NCI-H146 (cell line): ENCODE measurements at places on chromosomes 5 and 9.

GRCh38 chr9:123964761-123965160, 34.8 kb upstream of the DENND1A start:
- DNase-seq = no peak

GRCh38 chr5:141876628-141877355, 1.4 kb downstream of the PCDH1 start:
- peak; percentile 32 for DNase-seq

DNA sequence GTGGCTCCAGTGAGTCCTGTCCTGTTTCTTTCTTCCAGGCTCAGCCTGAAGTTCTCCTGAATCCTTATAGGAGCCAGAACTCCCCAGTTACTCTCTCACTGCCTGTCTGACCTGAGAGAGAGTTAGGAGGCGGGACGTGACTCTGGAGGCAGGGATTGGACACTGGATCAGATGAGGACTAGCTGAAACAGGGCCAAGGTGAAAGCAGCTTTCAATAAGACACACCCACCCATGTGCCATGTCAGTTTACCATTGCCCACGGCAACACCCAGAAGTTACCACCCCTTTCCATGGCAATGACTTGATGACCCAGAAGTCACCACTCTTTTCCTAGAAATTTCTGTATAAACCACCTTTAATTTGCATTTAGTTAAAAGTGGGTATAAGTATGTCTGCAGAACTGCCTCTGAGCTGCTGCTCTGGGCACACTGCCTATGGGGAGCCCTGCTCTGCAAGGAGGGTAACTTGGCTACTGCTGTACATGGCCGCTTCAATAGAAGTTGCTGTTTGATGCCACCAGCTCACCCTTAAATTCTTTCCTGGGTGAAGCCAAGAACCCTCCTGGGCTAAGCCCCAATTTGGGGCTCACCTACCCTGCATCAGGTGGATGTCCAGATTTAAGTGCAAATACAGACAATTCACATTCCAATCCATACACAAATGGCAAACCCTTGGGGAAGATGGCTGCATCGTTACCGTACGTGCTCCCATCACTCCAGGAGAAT, 13.7 kb downstream of the FCN2 start:
- no peak for DNase-seq

GRCh38 chr9:25449503-25449902, 228.7 kb downstream of the TUSC1 start:
- no peak for DNase-seq

- DNase-seq = no peak
Measured at GRCh38 chr9:89724659-89725058, 119.8 kb downstream of the GADD45G start.

DNA sequence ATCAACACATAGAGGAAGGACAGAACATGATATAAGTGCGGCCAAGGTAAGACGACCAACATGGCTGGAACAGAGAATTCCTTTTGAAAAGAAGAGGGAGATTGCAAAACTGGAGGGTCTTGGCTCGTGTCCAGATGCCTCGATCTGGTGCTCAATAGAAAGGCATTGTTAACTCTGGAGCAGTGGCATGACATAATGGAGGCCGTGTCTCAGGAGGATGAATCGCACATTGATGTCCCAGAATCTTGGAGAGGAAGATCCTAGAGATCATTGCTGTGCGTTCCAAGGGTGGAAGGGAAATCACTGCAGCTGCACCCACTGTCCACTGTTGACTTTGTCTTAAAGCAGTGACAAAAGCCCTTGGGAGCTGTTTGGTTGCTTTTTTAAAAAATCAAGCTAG, 30.9 kb downstream of the GRAMD2B start:
- DNase-seq = no peak

GRCh38 chr5:152730176-152730575, 325.1 kb upstream of the NMUR2 start:
- DNase-seq = no peak

- DNase-seq = peak; percentile 47
Measured at GRCh38 chr5:72818866-72819534, 2.5 kb downstream of the TNPO1 start.

- DNase-seq = no peak
Measured at GRCh38 chr5:9166202-9167112, 379.4 kb downstream of the SEMA5A start.
